ENCODE measurements at places on chromosomes 1 and 21.

- DNase-seq: no peak
Observed at GRCh38 chr1:215710036-215710898, 143.2 kb downstream of the KCTD3 start.

DNA sequence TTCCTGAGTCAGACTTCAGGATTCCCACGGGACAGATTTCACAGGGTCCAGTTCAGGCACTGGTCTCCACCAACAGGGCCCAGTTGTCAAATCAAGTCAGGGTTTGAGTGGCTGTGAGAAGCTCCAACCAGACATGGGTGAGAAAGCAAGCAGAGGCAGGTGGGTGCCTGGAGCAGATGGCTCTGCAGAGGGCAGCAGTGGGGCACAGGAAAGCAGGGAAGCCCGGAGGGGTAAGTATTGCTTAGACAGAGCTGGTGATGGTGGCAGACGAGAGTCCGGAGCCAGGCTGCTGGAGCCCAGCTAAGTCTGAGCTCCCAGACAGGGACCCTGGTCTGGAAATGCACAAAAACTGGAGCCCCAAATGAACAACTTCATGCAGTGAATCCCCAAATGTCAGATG is 40.4 kb downstream of the RIMS3 start:
- no peak for DNase-seq

GRCh38 chr1:24276791-24277190 is 42.4 kb upstream of the GRHL3 start:
- DNase-seq: no peak

GRCh38 chr1:232950197-232951176 is at the start of gene NTPCR:
Gene NTPCR (plus strand): TSS chr1:232950611. CDS start chr1:232950711, 100 bp downstream.
- peak; percentile 94 for DNase-seq

- no peak for DNase-seq
Observed at GRCh38 chr1:60423146-60423780, 349.7 kb upstream of the C1orf87 start.

- no peak for DNase-seq
Observed at GRCh38 chr1:230196077-230196476, 129.0 kb downstream of the GALNT2 start.

- no peak for DNase-seq
Observed at GRCh38 chr21:37546949-37547614, 180.5 kb downstream of the DYRK1A start.

DNA sequence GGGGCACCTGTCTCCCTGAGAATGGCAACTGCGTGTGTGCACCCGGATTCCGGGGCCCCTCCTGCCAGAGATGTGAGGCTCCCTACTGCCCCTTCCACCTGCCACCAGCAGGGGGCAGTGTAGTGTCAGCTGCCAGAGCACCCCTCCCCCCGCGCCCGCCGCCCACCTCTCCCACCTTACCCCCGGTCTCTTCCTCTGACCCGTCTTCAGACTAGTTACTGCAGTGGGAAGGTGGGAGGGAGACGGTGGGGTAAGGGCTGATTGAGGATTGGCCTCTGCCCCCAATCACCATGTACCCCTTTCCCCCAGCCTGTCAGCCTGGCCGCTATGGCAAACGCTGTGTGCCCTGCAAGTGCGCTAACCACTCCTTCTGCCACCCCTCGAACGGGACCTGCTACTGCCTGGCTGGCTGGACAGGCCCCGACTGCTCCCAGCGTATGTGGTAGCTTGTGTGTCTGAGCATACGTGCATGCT is 10.1 kb upstream of the LRRC71 start:
- peak; percentile 50 for DNase-seq

DNA sequence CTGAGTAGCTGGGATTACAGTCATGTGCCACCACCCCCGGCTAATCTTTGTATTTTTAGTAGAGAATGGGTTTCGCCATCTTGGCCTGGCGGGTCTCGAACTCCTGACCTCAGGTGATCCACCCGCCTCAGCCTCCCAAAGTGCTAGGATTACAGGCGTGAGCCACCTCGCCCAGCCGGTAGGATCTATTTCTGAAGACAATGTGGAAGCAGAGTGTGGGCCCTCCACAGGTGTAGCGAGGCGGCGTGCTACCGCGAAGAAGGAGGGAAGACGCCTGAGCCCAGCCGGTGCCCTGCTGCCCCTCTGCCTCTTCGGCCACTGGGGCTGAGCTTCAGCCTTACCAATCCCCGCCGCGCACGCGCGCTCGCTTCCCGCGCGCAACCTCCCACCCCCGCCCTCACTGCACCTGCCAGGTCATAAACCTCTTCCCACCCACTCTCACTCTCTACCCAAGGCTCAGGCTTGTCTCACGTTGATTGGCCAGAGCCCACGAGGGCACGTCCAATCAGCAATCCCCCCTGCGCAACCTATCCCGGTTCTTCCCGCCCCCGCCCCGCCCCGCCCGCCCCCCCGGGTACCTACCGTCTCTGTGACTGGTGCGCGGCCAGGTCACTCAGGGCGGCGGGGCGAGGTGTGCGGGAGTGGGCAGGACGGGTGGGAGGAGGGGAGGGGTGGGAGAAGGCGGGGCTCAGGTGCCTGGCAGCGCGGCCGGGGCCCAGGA is 409 bp upstream of the HOOK1 start:
- DNase-seq: peak; percentile 80

GRCh38 chr1:203706444-203706843 is 58.5 kb upstream of the LAX1 start:
- no peak for DNase-seq

DNA sequence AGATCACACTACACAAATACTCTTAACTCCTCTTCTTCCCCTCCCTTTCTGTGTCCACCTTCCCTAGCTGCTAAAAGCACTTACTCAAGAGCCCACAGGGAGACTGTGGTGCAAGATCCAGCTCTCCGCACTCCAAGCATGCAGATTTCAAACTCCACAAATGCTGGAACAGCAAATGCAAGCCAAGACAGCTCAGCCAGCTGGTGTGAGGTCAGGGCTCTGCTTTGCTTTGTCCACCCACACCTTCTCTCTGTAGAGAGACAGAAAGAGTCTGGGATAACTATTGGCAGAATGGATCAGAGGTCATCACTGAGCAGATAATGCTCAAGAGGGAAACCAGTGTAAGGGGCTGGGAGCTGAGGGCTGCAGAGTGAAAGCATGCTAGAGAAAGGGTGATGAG is 45.2 kb upstream of the DPT start:
- DNase-seq: no peak

- DNase-seq: no peak
Observed at GRCh38 chr1:14567056-14567455, 31.4 kb upstream of the KAZN start.

DNA sequence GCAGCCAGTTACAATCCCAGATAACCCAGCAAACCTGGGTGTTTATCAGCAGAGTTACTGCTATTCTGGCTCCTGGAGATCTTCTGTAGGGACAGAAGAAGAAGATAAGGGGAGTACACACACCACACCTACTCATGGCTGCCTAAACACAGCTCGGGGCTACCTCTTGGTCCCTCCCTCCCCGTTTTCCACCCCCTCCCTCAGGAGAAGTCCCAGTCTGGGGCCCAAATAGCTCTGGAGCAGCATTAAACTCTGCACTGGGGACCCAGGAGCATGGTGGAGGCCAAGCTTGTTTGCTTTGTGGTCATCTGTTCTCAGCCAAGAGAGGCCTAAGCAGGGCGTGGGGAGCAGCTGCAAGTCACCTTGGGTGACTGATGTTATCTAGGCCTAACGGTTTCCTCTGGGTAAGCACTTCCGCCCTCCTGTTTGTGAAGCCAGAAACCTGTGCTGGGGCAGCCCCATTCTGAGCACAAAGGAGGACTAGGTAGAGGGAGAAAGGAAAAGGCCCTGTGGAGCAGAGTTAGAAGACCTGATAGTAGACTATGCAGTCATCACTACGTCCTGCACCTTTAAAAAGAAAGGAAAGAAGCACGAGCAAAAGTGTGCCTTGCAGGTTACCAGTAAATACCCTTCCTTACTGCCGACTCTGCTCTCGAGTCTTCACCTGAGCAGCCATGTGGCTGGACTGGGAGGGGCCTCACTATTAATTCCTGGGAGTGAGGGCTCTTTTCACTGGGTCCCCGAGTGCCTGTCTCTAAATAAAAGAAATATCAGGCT is 2.0 kb upstream of the RCSD1 start:
- DNase-seq: no peak

GRCh38 chr1:72412286-72412685 is 129.9 kb upstream of the NEGR1 start:
- no peak for DNase-seq

- no peak for DNase-seq
Observed at GRCh38 chr1:116287341-116288200, 85.5 kb upstream of the ATP1A1 start.

GRCh38 chr1:81433676-81434075 is 367.1 kb upstream of the ADGRL2 start:
- no peak for DNase-seq

GRCh38 chr1:179984942-179985341 is 30.3 kb downstream of the CEP350 start:
- DNase-seq: no peak

DNA sequence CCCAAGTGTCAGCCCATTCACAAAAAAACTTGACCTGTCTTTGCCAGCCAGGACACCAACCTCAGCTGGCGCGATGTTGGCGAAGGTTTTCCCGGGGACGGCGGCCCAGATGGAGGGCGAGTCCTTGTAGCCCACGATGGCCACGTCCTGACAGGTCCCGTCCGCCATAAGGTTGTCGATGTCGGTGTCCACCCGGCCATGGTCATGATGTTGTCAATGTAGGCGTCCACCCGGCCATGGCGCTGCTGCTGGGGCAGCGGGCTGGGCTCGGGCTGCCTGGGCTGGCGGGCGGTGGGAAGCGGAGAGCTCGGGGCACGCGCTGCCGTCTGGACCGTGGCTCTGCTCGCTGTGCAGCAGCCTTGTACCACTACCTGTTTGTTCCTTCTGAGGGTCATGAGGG is 18.3 kb upstream of the MYOC start:
- DNase-seq: no peak

GRCh38 chr21:38280867-38281266 is 24.1 kb downstream of the KCNJ15 start:
- DNase-seq: no peak

- no peak for DNase-seq
Observed at GRCh38 chr1:97685360-97685759, 235.5 kb downstream of the DPYD start.

GRCh38 chr1:47692196-47692595 is 254.4 kb downstream of the FOXD2 start:
- DNase-seq: no peak

DNA sequence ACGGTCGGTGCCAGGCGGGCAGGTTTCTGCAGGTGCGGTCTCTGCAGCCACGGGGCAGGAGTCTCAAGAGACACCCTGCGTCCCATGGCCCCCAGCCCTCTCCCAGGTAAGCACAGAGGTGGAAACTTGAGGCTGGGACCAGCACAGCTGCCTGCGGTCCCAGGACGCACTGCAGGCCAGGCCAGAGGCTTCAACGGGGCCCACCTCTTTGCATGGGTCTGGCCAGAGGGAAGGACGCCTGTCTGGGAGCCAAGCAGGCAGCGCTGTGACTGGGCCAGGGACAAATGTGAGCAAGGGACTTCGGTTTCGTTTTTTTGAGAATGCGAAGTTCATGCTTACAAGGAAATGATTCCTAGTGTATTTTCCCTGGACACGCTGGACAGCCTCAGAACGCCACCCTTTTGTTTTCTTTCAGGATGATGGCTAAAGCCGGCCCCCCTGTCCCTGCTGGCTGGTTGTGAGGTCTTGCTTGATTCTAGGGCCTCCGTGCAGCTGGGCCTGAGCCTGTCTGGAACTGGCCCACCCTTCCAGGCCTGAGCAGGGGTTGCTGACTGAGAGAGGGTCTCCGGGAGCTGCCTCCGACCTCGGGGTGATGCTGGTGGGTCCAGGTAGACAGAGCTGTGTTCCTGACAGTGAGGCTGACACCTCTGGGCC is 38.3 kb downstream of the MORN1 start:
- DNase-seq: no peak

DNA sequence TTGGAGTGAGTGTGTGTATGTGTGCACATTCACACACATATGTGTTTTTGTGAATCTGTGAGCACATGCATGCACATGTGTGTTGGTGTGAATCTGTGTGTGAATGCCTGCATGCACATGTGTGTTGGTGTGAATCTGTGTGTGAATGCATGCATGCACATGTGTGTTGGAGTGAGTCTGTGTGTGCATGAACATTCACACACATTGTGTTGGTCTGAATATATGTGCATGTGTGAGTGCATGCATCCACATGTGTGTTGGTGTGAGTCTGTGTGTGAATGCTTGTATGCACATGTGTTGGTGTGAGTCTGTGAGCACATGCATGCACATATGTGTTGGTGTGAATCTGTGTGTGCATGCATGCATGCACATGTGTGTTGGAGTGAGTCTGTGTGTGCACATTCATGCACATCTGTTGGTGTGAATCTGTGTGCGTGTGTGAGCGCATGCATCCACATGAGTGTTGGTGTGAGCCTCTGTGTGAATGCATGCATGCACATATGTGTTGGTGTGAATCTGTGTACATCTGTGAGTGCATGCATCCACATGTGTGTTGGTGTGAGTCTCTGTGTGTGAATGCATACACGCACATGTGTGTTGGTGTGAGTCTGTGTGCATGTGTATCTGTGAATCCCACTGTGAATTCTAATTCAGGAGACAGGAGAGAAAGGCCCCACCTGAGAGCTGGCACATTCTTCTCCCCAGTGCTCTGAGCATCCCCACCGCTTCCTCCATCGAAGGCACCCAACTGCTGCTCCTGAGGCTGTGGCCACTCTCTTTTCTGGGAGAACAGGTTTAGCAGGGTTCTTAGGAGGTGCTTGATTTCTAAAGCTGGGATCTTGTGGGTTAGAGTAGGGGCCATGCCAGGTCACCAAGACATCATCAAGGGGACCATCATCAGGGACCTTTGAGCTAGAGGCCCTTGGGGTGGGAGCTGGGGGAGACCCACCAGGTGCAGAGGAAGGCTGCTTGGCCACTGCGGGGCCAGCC is 117.5 kb upstream of the ARHGEF16 start:
- no peak for DNase-seq

GRCh38 chr1:211345719-211346118 is 19.1 kb downstream of the TRAF5 start:
- no peak for DNase-seq

GRCh38 chr1:5744341-5744740 is 247.9 kb downstream of the NPHP4 start:
- no peak for DNase-seq

- no peak for DNase-seq
Observed at GRCh38 chr1:209823143-209824041, 4.4 kb upstream of the UTP25 start.

- DNase-seq: no peak
Observed at GRCh38 chr1:52007215-52008002, 16.9 kb upstream of the RAB3B start.

GRCh38 chr21:35738347-35738961 is 321.9 kb downstream of the SETD4 start:
- DNase-seq: no peak

- no peak for DNase-seq
Observed at GRCh38 chr1:203034422-203035110, 8.3 kb downstream of the PPFIA4 start.

GRCh38 chr1:14367451-14367850 is 231.0 kb upstream of the KAZN start:
- no peak for DNase-seq

GRCh38 chr1:167369175-167369574 is 148.5 kb downstream of the POU2F1 start:
- no peak for DNase-seq

DNA sequence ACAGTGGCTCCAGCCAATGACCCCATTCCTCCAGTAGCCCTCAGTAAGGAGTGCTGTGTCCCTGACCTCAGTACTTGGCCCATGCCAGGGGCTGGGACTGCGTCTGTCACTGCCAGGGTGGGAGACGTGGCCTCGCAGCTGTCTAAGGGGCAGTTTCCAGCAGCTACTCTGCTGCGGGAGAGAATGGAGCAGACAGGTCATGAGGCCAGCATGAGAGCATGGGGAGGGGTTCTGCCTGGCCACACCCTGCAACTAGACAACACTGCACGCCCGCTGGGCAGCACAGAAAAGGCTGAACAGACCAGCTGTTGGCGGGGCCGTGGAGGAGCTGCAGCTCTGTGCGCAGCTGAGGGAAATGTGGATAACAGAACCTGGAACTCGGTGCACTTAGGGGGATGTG is 91.6 kb upstream of the COL6A1 start:
- DNase-seq: no peak
